ENCODE measurements at places on chromosomes 11 and 22.

GRCh38 chr11:117096201-117096991, 1.8 kb downstream of the SIK3 start:
- no peak for DNase-seq

- DNase-seq, result no peak
These were observed 30.6 kb downstream of the NNMT start for GRCh38 chr11:114326776-114327175.

DNA sequence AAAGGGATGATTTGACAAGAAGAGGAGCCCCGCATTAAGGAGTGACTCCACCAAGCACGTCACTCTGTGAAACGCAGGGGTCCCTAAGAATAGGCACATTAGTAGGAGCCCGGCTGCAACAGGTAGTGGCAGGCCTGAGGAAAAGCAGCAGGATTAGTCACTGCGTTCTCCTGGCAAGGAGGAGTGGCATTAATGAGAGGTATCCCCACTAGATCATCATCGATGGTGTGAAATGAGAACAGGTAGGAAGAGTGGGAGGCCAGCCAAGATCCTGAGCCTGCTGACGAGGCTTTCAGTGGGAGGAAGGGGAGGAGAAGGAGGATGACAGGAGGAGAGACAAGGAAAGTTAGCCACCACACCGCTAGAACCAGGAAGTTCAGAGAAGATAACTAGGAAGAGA, 38.6 kb downstream of the NRXN2 start:
- DNase-seq, result no peak

- DNase-seq, result no peak
These were observed 24.7 kb downstream of the GRIK4 start for GRCh38 chr11:120536091-120536796.

DNA sequence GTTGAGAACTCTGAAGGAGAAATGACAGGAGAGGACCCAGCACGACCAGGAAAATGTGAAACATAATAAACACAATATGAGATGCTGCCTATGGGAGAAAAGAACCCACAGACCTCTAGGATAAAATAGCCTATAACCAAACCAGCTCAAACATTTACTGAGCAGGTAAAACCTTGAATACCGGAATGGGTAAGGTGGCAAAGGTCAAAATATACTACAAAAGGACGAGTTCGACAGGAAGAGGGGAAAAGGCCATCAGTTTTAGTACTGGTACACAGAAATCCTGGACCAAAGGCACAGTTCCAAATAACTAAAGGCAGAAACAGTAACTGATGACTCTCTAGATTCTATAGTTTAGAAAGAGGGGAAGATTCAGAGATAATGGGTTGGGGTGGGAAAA, 96.3 kb downstream of the AMBRA1 start:
- no peak for DNase-seq

GRCh38 chr22:37525073-37525745, 6.0 kb upstream of the CARD10 start:
- DNase-seq, result no peak

- DNase-seq, result no peak
These were observed 921 bp downstream of the TESMIN start for GRCh38 chr11:68750195-68751003.

DNA sequence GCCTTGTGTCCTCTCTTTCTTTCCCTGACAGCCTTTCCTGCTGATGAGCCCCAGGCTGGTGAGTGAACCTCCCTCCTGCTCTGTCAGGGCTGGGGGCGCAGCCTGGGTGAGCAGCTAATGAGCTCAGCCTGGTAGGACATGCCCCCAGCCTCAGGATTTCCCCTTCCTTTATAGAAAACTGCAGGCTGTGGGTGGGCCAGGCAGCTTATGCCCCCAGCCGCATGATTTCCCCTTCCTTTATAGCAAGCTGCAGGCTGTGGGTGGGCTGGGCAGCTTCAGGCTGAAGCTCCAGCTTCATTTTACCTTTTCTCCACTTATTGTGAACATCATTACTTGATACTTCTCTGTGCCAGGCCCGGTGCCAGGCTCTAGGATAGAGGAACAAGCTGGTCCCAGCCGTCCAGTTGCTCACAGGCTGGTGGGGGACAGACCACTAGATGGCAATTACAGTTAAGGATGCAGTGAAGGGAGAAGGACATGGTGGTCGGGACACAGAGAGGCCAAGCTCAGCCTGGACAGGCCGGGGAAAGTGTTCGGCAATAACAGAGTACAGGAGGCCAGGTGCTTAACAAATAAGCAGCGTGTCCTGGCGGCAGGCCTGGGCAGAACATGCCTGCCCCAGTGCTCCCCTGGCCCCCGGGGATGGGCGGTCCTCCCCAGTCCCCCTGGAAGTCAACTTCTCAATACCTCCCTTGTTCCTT, 5.3 kb downstream of the LGALS12 start:
- no peak for DNase-seq

DNA sequence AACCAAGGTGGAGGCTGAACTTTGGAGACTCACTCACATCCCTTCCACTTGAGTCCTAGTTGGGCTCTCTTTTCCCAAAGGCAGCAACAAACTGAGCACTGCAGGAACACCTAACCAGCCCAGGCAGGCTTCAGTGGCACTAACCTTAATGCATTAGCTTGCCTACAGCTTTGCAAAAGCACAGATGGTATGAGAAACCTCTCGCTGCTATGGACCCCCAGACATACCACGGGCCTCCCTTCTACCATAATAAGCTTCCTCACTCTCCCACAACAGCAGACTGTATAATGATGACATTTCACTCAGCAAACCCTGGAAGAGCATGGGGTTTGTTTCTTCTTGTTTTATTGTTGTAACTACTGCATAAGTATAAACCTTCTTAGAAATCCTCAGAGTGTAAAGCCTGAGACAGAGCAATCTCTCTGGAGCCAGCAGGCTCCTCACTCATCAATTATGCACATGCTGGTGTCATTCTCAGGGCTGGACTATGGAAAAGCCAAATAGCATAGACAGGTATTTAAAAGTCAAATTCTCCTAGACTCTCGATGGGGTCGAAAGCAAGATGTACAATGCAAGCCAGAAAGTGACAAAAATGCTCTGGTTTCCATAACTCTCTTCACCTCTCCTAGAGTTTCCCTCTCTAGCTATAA, 167.6 kb downstream of the NXPE2 start:
- DNase-seq, result no peak

DNA sequence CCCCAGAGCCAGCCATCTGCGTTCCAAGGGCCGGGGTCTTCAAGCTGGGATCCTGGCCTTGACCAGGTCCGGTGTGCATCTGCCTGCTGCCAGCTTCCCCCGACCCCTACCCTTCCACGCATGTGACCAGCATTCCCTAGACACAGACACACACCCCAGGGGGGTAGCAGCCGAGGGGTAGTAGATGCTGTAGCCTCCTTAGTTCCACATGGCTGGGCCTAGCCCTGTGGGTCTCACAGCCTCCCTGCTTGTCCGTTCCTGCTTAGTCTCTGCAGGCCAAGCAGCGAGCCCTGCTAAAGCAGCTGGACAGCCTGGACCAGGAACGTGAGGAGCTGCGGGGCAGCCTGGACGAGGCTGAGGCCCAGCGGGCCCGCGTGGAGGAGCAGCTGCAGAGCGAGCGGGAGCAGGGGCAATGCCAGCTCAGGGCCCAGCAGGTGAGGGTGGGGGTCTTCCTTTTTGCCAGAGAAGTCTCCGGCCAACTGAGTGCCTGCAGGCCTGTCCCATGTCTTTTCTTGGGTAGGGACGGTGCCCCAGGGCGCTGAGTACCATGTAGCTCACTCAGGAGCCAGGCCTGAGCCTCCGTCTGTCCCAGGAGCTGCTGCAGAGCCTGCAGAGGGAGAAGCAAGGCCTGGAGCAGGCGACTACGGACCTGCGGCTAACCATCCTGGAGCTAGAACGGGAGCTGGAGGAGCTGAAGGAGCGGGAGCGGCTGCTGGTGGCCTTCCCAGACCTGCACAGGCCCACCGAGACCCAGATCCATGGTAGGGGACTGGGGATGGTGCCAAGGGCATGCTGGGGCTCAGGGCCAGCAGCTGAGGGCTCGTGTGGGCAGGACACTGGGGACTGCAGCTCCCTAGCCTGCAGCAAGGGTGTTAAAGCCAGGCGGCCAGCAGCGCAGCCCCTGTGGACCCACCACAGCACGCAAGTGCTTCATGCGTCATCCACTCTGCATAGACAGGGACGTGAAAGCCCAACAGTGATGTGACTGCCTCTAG, 13.6 kb downstream of the RNF215 start:
- DNase-seq, result no peak

DNA sequence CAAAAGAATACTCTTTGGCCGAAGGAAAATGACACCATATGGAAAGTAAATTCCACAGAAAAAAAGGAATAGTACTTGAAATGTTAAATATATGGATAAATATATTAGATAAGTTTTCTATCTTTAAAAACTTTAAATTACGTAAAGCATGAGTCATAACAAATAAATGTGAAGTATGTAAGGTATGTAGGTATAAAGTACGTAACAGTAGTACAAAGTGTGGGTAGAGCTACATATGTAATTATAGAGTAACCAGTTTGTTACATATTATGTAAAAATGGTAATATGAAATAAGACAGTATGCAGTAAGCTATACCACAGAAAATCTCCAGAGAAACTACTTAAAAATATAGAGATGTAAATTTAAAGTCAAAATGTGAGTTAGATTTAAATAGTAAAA, 582.3 kb upstream of the CHORDC1 start:
- no peak for DNase-seq

- DNase-seq, result no peak
These were observed 10.6 kb downstream of the H19 start for GRCh38 chr11:1987024-1987423.

DNA sequence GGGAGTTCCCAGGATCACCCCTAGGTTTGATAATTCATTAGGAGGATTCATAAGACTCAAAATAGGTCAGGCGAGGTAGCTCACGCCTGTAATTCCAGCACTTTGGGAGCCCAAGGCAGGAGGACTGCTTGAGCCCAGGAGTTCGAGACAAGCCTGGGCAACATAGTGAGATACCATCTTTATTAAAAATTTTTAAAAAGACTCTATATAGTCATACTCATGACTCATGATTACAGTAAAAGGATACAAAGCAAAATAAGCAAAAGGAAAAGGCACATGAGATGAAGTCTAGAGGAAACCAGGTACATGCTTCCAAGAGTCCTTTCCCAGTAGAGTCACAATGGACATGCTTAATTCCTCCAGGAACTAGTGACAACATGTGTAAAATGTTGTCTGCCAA, 13.9 kb upstream of the PTS start:
- DNase-seq, result no peak

- DNase-seq, result no peak
These were observed 110.2 kb upstream of the NAV2 start for GRCh38 chr11:19602406-19602805.

DNA sequence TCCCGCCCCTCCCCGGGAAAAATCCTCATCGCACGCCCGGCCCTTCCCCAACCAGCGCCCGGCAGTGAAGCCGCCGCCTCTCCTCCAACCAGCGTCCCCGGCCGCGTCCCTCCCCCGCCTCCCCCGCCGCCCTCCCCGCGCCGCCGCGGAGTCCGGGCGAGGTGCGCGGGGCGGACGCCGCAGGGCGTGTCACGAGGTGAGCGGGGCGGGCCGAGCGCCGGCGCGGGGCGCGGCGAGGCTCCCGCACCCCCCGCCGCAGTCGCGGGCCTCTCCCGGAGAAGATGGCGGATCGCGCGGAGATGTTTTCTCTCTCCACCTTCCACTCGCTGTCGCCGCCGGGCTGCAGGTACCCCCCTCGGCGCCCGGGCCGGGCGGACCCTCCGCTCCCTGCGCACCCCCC, at the start of gene MAPK8IP2:
Gene MAPK8IP2 (plus strand): TSS at position 256 of the 400 bp plus-strand sequence. CDS start 26 bp downstream, at position 282.
- DNase-seq, result no peak

DNA sequence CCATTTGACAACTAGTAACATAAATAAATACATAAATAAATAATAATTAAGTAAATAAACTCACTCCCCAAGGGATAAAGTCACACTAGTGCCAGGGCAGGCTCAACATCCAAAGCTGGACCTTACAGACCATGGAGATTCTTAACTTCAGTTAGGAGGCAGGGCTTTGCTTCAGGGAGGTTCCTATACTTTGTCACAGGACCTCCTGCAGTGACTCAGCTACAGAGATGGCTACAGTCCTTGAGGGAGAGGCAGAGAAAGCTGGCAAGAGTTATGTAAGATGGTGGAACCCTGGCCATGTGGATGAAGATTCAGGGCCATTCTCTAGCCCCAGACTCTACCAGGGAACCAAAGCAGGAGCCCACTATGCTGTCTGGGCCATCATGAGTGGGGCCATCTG, 74.1 kb upstream of the CADM1 start:
- DNase-seq, result no peak

- no peak for DNase-seq
These were observed 42.4 kb downstream of the OSBP start for GRCh38 chr11:59573216-59573615.

Measured in GM12864 (cell line).